AG09319 (cell line): ENCODE measurements at places on chromosomes 5 and 9.

GRCh38 chr5:65198456-65199120 is 283.1 kb downstream of the ADAMTS6 start:
- peak; percentile 86 for DNase-seq

DNA sequence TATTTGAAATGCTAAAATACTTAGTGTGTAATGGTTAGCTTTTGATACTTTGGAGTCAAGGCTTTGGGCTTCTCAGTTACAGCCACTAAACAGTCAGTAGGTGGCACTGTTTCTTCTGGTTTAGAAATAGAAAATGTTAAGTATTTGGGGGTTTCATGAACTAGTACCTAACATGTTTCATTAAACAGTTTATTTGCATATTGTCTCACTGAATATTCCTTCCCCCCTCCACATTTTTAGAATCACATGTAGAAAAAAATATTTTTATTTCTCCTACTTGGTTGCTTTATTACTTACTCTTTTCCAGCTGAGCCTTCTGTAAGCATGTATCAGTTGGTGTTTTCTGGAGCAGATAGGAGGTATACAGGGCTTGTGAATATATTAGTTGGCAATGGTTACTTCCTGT is 48.0 kb downstream of the IPO11 start:
- DNase-seq, result peak; percentile 24

DNA sequence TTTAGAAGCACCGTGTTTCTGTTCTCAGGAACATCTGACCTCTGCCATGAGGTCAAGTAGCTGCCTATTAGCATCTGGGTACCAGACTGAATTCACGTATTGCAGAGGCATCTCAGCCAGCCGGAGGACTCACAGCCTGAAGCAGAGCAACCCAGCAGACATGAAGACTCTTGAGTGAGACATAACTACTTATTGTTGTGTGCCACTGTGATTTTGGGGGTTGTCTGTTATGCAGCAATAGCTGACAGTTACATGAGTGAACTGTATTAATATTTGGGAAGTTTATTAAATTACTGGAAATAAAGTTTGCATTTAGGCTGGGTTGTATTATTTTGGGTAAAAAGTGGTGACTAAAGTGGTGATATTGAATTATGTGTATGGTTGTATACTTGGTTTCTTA is 1.3 kb upstream of the ACOT12 start:
- DNase-seq, result no peak

DNA sequence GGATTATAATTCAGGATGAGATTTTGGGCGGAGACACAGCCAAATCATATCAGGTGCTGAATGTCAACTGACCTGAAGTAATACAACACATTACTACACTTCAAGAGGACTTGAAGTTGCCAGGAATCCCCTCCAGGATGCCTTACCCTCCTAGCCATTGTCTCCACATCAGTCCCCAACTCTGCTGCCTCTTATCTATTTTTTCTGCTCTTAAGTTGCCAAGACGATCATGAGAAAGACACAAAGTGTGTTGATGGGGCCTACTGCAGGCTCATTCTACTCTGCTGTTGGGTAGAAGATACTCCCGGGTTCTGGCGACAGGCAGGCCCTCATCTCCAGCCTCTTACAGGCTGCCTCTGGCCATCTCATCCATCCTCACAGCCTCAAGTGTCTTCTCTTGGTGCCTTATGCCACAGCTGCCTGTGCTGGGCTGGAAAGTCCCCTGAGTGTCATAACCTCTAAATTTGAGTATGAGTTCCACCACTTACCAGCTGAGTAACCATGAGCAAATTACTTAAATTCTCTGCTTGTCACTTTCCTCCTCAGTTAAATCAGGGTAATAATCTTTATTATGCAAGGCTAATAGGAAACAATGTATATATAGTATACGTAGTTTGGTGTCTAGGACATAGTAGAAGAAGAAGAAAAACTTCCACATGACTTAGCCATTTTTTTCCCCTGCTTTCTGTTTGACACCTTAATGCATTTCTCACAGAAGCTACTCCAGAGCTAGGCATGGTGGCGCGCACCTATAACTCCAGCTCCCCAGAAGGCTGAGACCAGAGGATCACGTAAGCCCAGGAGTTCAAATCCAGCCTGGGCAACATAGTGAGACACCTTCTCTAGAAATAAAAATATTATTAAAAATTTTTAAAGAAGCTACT is 73.0 kb upstream of the SNX2 start:
- DNase-seq, result no peak

DNA sequence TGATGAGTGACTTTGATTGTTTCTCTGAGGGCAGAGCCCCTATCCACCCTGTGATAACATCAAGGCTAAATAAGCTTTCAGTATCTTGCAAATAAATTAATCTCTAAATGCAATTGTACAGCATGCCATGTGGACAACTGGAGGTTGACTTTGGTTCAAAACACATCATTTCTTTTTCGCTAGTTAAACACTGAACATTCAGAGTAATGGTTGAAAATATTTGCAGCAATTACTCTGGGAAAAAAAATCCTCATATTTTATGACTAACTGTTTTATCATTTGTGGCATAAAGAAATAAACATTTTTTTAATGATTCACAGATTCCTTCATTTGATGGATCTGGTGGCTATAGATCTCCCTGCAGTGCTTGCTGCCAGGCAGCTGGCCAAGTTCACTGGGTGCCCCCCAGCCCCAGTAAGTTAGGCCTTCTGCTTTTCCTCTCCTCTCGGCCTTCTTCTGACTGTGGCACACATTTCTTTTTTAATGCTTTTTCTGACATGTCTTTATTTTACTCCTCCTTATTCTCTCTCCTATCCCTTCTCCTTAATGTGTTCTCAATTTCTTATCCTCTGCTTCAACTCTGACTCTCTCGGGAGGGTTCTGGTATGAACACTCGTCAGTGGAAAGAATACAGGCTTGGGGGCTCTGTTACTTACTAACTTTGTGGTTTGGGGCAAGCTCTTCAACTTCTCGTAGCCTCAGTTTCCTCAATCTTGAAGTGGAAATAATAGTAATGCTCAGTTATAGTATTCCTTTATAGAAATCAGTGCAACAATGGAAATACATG is 69.6 kb downstream of the ADAMTSL1 start:
- peak; percentile 38 for DNase-seq

GRCh38 chr5:151697452-151697851 is 10.7 kb upstream of the SPARC start:
- no peak for DNase-seq

DNA sequence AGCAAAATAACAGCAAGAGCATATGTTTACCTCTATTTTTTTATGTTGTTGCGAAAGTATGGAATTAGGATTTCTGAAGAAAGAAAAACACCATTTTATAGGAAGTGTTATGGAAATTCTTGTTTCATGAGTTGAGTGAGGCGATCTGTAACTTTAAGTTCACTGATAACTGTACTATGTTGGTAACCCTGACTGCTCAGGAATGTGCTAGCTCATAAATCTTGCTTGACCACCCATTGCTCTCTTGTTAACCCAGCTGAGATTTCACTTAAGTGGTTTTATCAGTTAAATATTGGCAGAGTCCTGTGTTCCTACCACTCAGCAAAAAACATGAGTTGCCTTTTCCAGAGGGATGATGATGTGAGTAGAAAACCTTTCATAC is 91.1 kb upstream of the STARD4 start:
- no peak for DNase-seq

DNA sequence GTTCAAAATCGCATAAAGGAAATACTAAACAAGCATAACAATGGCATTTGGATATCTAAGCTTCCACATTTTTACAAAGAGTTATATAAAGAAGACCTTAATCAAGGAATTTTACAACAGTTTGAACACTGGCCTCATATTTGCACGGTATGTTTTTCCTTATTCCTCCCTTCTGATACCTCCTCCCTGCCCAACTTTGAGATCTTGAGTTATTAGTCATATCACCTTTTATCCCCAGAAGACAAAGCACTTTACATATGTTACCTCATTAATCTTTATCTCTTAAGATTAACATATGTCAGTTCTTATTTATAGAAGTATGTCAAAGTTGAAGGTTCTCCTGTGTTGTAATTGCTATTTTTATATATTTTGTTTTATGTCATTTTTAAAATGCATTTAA is 29.8 kb downstream of the TDRD7 start:
- no peak for DNase-seq

- no peak for DNase-seq
These were observed 25.9 kb upstream of the TESK1 start for GRCh38 chr9:35579130-35579529.
